HEK293T (cell line): ENCODE measurements at places on chromosomes 4 and X.

- no peak for DNase-seq
Measured at GRCh38 chr4:145984563-145984962, 45.9 kb upstream of the ZNF827 start.

- DNase-seq, result peak; percentile 20
Measured at GRCh38 chr4:10582059-10582686, 102.4 kb downstream of the CLNK start.

DNA sequence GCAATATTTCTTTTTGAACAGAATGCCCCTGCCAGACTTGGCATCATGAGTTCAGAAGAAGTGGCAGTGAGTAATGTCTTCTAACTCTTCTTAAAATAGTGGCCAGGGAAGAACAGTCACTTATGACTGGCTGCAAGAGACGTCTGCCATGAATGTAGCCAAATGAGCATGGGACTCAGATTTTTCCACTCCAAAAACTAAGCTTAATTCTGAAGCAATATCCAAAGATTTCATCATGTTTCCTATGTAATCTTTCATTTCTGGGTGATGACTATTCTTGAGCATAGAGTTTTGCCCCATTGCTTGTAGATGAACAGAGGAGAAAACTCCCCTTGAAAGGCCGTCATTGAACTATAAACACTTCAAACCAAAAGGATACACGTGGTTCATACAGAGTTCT is 11.8 kb downstream of the AMBN start:
- DNase-seq, result no peak

DNA sequence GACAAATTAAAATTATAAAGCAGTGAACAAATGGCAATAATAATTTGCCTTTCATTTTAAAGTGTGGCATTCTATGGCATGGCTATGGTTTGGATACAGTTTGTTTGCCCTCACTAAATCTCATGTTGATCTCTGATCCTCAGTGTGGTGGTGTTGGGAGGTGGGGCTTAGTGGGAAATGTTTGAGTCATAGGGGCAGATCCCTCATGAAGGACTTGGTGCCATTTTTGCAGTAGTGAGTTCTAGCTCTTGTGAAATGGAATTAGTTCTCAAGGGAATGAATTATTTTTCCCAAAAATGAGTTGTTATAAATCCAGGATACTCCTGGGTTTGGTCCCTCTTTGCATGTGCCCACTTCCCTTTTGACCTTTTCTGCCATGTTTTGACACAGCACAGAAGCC is 181.4 kb downstream of the AMELX start:
- no peak for DNase-seq

DNA sequence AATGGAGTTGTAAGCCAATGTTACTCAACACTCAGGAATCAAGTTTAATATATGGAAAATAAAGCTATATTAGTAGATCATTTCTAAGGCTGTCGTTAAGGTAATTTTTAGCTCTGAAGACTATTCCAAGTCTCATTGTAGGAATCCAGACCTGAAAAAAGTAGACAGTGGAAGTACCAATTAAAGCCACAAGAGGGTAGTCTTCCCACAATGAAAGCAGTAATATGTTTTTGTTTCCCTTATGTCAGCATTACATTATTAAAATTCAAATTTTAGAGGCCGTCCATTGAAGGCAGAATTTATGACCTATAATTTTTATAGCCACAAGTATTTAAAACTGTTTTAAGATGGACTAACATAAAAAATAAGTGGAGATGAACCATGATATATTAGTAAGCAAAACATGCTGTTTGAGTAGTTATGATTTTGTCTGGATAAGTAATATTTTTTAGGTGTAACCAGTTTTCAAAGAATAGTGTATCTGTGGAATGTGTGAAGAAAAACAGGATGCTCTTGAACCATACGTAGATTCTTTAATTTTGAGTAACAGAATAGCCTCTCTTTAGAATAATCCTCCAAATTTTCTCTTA is 372.6 kb upstream of the TECRL start:
- DNase-seq, result peak; percentile 10

DNA sequence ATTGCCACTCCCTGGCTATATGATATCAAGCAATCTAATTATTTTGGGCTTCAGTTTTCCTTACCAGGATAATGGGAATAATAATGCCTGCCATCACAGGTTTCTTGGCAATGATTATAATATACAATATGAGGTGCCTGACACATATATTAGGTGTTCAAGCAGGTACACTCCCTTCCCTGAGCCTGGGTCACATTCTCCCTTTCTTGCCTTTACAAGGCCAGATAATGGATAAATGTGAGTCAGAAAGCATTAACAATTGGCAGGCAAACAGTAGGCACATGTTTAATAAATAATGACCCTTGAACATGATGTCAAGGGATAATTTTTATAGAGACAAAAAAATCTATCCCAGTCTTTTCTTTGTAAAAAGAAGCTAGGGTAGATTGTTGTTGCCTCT is 17.2 kb downstream of the NDP start:
- DNase-seq, result no peak

GRCh38 chrX:49162620-49163019 is at the start of gene MAGIX:
Gene MAGIX (plus strand): TSS chrX:49162758. CDS start chrX:49162890, 132 bp downstream.
- no peak for DNase-seq
